Stimulated activated naive CD8-positive, alpha-beta T cell treated with anti-CD3 and anti-CD28 coated beads, Interleukin-15, Interleukin-2, amounts not matched to agents 100 U/mL and 50 U/mL, for 24 hours (primary cell): ENCODE measurements at places on chromosomes 7 and 10.

DNA sequence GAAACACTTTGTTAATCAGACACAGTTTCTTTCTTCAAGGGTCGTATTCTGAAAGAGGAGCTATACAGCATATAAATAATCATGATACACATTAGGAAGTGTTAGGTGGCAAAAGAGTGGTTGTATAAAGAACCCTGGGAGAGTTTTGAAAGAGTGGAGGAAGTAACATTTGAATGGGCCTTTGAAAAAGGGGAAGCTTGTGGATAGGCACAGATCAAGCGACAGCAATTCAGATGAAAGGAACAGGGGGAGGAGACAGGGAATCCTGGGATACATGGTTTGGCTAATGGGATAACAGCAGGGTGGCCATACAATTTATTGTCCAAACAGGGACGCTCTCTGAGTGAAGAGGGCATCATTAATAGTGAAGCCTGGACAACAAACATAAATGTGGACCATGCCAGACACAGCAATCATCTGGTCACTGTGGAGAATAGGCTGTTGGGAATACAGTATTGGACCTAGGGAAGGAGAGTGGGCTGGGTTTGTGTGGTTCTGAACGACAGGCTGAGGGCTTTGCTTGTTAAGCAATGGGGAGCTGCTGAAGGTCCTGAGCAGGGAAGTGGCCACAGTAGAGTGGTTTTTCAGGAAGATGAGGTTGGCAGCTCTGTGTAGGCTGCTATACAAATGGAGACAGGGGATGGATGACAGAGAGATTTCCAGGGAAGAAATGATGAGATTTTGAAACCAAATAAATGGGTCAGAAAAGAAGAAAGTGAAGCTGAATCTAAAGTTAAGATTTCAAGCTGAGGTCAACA is 75.9 kb downstream of the ICA1 start:
- no peak for DNase-seq

DNA sequence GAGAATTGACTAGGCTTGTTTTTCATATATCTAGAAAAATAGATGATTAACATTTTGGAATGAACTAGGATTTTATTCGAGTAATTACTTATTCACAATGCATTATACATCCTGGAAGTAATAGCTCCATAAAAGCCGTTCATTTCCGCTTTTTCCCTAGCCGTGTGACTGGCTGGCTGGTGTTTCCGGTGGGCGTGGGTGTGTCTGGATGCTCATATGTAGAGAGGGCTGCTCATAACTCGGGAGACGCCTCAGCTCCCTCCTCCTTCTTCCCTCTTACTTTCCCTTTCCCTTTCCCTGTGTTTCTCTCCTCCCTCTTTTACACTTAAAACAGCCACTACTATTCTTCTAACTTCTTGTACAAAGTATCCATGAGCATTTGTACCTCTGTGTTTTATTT is 187.7 kb upstream of the VSTM2A start:
- no peak for DNase-seq

- DNase-seq, result no peak
Observed at GRCh38 chr7:80832006-80832405, 86.8 kb downstream of the SEMA3C start.

GRCh38 chr10:51162002-51162401 is 87.7 kb downstream of the PRKG1 start:
- no peak for DNase-seq

DNA sequence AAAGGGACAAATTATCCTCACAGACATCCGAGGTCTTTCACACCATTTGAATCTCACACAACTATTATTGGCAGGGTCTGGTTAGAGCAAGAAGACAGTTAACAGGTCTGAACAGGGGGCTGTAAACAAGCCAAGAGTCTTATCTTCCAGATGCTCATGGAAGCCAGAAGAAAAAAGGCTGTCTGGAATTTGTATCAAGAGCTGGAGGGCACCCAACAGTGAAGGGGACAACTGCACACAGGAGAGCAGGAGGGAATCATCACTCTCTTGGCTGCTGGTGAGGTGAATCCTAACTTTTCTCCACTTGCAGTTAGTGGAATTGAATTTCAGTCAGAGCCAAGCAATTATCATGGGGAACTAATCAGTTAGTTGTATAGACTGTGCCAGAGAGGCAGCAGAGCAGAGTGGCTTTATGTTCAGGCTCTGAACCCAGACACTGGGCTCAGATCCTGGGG is 880.2 kb upstream of the AUTS2 start:
- no peak for DNase-seq

DNA sequence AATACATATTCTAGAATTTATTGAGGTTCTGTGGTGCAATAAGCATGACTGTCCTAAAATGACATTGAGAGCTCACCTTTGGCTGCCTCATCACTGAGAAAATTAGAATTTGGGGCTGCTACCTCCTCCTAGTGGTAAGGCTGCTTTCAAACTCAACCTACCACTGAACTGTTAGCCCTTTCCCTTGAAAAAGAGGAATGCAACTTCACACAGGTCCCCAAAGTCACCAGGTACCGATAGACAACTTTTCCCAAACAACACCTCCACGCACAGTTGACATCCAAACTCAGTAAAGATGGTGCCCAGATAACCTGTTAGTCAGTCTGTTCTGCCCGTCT is 75.9 kb upstream of the SCIN start:
- no peak for DNase-seq

DNA sequence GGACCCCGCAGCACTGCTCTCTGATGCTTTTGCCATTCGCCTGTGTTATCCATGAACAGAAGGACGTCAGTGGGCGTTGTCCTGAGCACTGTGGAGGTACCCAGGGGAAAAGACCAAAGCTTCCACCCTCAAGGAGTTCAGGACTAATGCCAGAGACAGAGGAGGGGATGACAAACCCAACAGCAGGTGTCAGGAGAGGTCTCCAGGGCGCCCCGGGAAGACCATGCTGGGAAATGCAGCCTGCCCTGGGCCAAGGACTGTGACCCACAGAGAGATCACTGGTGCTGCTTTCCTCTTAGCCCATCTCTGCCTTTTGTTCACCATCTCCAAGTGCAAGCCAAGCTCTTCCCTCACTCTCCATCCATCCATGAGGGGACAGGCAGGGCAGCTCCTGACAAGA is 166.8 kb upstream of the PFKP start:
- DNase-seq, result no peak

DNA sequence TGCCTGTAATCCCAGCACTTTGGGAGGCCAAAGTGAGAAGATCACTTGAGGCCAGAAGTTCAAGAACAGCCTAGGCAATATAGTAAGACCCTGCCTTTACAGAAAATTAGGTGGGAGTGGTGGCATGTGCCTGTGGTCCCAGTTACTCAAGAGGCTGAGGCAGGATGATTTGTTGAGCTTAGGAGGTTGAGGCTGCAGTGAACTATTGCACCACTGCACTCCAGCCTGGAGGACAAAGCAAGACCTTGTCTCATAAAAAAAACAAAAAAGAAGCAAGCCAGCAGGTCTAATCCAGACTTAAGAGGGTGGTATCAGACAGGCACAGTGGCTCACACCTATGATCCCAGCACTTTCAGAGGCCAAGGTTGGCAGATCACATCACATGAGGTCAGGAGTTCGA is 24.5 kb upstream of the KCTD7 start:
- no peak for DNase-seq

GRCh38 chr7:66296001-66296521 is 90.9 kb downstream of the TPST1 start:
- no peak for DNase-seq

DNA sequence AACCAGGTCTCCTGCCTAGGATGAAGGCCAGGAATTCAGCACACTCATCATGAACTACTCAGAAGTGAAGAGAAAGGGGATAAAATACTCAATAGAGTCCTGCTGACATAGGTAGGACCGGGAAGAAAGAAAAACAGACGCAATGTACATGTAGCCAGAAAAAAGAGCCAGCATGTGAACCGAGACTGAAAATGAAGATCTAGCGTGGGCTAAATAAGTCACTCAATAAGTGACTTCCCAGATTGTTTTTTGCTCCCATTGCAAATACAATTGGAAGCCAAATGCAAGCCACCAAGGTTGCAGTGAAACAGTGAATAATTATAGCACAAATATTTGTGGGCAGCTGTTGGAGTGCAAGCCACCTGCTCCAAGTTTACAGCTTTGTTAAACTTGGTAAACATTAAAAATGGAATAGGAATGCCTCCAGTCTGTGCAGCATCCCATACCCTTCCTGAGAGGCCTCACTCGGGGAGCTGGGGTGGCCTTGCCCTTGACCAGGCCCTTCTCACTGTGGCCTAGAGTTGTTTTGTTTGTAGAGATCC is 34.7 kb upstream of the HPS1 start:
- no peak for DNase-seq

DNA sequence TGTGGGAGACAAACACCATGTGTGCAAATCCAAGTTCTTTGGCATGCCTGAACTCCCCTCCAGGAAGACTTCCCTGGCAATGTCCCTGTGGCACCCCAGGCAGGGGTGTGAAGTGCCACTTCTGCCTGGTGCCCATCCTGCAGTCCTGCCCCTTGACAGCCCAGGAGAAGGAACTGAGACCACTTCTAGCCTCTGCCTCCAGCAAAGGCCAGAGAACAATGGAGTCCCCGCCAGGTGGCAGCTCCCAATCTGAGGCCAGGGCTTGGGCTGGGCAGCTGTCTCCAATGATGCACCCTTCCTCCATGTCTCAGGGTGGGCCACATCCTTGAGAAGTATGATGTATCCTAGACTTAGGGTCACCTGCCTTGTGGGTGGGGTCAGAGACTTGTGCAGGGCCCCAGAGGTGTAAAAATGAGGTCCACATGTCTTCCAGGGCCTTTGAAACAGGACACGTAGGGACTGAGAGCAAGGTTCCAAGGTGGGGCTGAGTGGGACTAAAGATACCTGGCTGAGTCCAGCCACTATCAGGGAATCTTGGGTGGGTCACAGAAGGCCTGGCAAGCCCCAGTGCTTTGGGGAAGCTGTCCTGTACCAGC is 5.5 kb downstream of the FXYD4 start:
- DNase-seq, result no peak

- DNase-seq, result no peak
Observed at GRCh38 chr7:17123020-17123419, 175.4 kb upstream of the AHR start.

GRCh38 chr10:107790271-107790670 is 625.8 kb upstream of the SORCS1 start:
- DNase-seq, result no peak

GRCh38 chr10:121063744-121064143 is 212.6 kb downstream of the WDR11 start:
- DNase-seq, result no peak

DNA sequence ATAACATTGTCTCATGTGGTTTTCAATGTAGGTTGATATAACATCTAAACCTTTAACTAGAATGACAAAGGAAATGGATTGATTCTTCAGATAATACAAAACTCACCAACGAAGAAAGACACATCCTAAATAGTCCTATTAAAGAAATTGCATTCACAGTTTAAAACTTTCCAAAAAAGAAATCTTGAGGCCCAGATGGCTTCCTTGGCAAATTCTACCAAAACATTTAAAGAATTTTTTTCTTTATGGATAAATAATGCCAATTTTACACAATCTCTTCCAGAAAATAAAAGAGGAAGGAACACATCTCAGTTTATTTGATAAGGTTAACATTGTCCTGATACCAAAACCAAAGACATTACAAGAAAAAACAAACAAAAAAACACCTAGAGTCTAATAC is 349.5 kb downstream of the CALN1 start:
- no peak for DNase-seq

- no peak for DNase-seq
Observed at GRCh38 chr10:8431511-8431910, 377.0 kb downstream of the GATA3 start.

DNA sequence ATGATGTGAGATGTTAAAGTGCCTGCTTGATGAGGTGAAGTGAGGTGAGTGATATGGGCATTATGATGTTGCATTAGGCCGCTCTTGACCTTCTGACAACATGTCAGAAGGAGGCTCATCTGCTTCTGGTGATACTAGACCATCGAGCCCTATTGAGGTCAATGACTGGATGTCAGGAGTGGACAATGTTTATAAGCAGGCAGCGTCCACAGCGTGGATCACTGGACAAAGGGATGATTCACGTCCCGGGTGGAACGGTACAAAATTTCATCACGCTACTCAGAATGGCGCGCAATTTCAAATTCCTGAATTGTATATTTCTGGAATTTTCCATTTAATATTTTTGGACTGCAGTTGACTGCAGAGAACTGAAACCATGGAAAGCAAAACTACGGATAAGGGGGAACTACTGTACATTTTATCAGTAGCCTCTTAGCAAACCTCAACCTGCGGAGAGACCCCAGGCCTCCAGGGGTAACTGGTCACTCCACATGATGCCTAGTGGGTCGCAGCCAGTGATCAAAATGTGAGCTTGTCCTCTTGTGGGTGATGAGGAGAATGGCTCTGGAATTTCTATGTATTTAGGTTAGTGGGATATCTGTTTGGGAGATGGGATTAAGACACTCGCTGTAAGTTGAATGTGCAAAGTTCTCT is 5.7 kb upstream of the ZCCHC24 start:
- DNase-seq, result no peak
